G401 (cell line): ENCODE measurements at places on chromosomes 3 and 15. TPM values are rescaled to one million over a fixed set of nuclear protein-coding genes. Genes with fewer than 3 reads are reported as not detected.

HTR3E gene
- not detected in 2 replicates for total RNA-seq

GOLGA6C gene
- total RNA-seq: not detected in 2 replicates

FANCD2OS gene
- total RNA-seq: not detected in 2 replicates

THSD4 gene
- 0.31 and 1.2 TPM in 2 replicates for total RNA-seq

UBAP1L gene
- 0.24 and 0.25 TPM in 2 replicates for total RNA-seq

PCCB gene
- total RNA-seq: 114 and 131 TPM in 2 replicates
